Fibroblast of skin of back (primary cell): ENCODE measurements at places on chromosomes 7 and 10.
A peak's percentile ranks its signal among the peaks of the same experiment; 100 is the strongest.

DNA sequence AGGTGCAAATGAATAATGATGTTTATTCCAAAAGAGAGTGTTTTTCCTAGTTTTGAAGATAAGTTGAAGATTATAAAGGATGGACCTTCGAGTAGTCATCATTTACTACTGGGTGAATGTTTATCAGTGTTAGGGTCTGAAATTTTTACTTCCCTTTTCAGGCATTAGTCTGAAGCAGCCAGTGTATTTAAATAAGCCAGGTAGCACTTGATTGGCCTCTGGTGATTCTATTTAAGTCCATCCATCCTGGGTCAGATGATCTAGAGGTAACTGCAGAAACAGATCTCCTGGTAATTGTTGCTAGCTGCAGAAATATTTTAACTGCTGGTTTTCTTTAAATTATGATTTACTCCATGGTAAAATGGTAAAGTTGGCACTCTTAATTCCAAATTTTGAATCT is 34.1 kb upstream of the AGR2 start:
- DNase-seq, result no peak

DNA sequence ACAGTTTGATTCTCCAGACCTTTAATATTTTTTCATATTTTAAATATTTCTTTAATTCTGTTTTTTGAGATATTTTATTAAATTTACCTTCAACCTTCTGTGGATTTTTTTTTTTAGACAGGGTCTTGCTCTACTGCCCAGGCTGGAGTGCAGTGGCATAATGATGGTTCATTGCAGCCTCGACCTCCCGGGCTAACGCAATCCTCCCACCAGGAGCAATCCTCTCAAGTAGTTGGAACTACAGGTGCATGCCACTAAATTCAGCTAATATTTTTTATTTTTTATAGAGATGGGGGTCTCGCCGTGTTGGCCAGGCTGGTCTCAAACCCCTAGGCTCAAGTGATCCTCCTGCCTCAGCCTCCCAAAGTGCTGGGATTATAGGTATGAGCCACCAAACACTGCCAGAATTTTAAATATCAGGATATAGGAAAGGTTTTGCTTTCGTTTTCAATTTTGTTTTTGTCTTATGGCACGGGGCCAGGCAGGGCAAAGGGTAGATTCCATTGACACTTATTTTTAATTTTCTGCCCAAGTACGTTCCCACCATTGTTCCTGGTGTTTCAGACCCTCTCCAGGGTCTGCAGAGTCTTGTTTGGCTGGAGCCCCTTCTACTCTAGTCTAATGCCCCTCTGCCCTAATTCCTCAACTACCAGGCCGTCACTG is 1.2 kb downstream of the TACC2 start:
- DNase-seq, result no peak

DNA sequence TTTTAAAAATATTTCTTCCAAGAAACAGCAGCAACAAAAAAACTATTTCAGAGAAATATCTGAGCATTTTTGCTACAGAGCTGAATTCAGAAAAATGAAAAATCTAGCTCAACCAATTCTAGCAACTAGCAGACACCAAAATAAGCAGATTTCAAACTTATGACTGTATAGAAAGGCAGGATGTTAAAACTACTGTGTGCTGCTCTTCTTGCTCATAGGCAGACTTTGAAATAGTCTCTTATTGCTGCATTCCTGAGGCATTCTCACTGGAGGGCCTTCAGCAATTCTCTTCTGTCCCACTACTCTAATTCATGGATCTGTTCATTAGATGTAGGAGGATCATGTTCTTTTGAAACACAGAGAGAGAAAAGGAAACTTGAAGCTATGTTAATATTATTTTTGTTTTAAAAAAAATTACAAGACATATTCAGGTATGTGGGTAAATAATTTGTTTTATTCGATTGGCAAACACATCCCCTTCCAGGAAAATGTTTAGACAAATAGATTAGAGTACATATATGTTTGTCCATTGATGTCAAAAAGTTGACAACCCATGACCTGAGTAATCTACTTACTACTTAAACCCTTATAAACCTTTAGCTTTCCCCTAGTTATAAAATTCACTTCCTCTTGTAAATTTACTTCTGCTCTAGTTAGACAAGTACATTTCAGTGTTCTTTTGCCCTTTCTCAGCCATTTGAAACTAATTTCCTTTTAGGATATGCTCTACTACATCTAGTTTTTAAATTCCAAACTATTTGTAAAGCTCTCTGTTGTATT is 428.2 kb upstream of the POT1 start:
- DNase-seq, result peak; percentile 67

- DNase-seq, result no peak
These were observed 2.3 kb downstream of the CCDC136 start for GRCh38 chr7:128794020-128794419.

GRCh38 chr10:88849234-88849633 is 2.4 kb downstream of the ANKRD22 start:
- DNase-seq, result peak; percentile 29

- DNase-seq, result peak; percentile 67
These were observed 15.4 kb downstream of the GPNMB start for GRCh38 chr7:23261843-23262452.

DNA sequence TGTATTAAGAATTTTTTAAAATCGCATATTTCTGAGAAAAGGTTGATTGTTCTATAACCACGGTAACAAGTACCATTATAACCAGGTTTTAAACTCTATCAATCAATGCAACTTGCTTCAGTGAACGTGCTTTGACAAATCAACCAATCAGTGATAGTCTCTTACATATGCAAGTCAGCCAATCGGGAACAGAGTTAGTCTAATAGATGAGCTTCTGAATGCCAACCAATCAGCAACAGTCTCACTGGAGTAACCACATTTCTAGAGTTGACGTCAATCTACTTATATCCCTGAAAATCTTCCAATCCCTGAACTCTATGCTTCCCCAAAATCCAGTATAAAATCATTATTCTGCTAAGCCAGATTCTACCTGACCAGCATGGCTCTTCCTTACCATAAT is 44.7 kb upstream of the TRUB1 start:
- no peak for DNase-seq

DNA sequence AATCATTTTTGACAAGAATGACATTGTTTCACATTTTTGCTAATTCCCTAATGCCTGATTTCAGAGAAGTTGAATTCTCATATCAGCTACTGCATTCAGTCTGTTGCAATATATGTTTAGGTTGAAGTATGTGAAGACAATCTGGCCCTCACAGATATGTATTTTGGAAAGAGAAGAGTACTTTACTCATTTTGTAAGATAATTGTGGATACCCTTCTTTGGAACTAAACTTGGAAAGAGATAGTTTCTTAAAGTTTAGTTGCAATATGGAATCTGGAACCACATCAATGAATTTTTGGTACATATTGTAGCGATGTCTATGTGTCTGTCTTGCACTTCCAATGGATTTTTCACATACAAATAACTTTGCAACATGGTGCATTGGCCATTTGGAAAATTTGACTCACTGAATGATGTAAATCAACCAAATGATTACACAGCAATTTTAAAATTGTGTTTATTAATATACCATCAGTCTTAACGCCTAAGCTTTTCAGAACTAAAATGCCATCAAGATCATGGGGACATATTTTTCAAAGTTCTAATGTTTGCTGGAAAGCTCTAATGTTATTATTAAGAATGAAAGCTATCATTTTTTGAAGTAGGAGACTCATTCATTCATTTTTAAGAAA is 39.3 kb upstream of the TMEM26 start:
- DNase-seq, result no peak

GRCh38 chr10:73950155-73950948 is 39.4 kb downstream of the PLAU start:
- DNase-seq, result peak; percentile 80

DNA sequence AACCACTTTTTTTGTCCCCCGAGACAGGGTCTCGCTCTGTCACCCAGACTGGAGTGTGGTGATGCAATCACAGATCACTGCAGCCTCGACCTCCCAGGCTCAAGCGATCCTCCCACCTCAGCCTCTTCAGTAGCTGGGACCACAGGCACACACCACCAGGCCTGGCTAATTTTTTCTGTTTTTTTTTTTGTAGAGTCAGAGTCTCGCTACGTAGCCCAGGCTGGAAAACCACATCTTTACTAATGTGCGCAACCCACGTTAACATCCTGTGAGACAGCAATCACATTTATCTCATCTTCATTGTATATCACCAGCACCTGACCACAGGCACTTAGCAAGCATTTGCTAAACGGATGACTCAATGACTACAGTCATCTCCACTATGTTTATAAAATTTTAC is 77.8 kb upstream of the ATP6V0A4 start:
- peak; percentile 39 for DNase-seq

- DNase-seq, result no peak
These were observed 19.2 kb upstream of the ATOH7 start for GRCh38 chr10:68251151-68251550.

DNA sequence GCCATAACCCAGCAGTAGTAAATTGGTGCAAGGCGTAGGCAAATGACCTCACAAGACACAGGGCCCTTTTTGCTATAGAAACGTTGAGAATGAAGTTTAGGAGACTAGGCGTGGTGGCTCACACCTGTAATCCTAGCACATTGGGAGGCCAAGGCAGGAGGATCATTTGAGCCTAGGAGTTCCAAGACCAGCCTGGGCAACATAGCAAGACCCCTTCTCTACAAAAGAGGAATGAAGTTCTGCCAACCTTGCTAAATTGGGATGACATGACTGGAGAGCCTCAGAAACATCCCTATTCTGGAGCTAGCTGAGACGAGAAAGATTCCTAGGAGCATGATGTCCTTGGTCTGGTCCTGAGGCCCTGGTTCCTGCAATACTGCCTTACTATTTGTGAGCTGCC is 20.6 kb downstream of the CDK1 start:
- DNase-seq, result no peak

- no peak for DNase-seq
These were observed 185.1 kb downstream of the SEMA3D start for GRCh38 chr7:85001495-85002345.

GRCh38 chr7:114919587-114919986 is 2.3 kb upstream of the MDFIC start:
- DNase-seq, result no peak
